ENCODE measurements at places on chromosomes 3 and 15.

GRCh38 chr3:194098081-194098842 lies 37.7 kb upstream of the HES1 start:
- no peak for DNase-seq

GRCh38 chr15:35618260-35619188 lies 72.6 kb upstream of the DPH6 start:
- no peak for DNase-seq

DNA sequence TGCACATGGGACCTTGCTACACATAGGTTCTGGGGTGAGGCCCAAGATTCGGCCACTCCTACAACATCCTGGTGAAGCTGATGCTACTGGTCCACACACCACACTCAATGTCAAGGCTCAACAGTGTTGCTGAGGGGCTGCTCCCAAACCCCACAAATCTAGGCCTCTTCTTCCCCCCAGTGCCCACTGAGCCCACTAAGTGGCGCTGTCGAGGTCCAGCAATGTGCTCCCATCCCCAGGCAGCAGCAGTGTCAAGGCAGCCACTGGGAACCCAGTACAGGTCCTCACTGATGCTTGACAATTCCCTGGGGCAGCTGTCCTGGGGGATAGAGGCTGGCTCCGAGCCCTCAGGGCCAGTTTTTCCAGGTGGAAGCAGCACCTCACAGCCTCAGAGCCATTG lies 21.5 kb downstream of the SCN5A start:
- no peak for DNase-seq

DNA sequence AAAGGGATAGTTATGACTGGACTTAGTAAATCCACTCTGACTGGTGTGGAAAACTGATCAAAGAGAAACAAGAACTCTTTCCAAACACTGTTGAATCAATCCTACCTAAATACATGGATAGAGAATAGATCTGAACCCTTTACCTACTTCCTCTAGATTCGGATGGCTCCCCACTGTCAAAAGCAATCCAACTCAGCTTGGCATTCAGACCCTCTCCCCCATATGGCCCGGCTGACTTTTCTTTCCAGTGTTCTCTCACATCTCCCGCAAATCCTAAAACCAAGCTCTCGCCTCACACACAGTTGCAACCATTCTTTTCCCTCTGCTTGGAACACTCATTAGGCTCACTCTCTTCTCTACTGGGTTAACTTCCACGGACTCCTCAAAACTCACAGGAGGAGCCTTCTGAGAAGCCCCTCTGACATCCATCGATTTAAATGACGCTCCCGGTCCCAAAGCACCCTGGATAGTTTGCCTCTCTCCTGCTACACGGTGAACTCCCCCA lies 639 bp downstream of the SPICE1 start:
- DNase-seq: no peak

DNA sequence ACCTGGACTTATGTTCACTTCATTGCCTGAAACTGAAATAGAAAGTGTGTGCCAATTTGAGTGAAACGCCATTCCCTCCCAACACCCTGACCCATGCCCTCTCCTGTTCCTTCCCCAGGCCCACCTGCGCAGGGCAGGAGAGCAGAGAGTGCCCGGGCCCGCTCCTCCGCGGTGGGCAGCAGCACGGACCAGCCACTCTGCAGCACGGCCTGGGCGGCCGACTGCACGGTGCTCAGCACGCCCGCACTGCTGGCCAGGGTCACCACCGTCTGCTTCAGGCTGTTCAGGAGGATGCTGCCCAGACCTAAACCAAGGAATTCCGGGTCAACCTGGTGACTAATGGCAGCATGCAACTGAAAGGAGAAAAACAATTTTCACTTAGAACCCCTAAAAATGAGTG lies 66.0 kb downstream of the HERC2 start:
- DNase-seq: no peak

DNA sequence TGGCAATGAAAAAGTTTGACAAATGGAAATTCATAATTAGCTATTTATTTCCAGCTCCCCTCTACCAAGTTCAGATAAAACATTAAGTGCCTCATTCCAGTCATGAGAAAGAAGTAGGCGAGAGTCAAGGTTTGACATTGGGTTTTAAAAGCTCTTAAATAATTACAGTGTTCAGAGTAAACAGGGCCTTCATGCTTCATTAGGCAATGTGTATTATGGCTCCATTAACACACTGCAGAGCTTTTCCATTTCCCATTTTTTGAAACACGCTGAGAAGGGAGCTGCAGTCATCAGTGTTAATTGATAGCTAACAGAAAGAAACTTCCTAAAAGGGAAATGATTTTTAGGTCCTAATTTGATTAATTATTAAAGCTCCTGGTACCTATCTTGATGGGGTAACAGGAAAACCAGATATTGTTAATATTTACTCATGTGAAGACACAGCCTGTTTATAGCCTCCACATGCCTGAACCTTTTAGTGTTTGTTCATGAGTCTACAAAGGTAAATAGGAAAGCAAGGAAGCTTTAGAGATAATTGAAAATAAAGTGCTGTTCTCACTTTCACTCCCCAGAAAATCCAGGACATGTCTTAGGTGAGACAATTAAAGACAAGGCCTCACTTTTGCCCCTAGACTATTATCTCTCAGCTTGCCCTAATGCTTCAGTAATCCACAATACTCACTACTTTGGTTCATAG lies 28.7 kb downstream of the SST start:
- DNase-seq: no peak

DNA sequence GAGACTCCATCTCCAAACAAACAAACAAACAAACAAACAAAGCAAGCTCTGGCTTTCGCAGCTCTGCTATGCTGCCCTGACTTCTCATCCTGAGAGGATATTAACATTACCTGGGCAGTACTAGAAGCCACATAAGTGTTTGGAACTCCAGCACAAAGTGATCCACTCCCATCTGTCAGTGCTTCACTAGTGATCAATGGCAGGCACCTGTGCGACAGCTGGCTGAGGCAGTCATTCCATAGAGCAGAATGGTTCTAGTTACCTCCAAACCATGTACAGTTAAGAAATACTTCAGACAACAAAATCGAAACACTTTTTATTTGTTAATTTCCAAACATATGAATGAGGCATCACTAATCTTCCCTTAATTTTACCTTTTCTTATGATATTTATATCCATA lies 2.8 kb upstream of the MB21D2 start:
- no peak for DNase-seq

DNA sequence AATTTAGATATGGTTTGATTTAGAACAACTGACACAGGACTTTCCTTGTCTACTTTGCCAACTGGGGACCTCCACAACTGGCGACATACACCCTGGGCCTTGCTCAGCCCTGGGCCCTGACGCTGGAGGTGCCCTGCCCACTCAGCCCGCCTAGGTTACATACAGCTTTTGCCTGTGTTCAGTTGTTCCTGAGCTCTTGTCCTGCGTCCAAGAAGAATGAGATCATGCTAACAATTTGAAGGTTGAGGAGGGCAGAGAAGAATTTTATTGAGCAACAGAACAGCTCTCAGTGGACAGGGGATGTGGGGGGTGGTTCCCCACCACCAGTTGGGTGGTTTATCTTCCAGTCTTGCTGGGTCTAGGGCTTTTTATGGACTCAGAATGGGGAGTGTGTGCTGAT lies 67.9 kb downstream of the IQCH start:
- DNase-seq: no peak

GRCh38 chr15:65877749-65878148 lies 8.5 kb downstream of the RAB11A start:
- no peak for DNase-seq

DNA sequence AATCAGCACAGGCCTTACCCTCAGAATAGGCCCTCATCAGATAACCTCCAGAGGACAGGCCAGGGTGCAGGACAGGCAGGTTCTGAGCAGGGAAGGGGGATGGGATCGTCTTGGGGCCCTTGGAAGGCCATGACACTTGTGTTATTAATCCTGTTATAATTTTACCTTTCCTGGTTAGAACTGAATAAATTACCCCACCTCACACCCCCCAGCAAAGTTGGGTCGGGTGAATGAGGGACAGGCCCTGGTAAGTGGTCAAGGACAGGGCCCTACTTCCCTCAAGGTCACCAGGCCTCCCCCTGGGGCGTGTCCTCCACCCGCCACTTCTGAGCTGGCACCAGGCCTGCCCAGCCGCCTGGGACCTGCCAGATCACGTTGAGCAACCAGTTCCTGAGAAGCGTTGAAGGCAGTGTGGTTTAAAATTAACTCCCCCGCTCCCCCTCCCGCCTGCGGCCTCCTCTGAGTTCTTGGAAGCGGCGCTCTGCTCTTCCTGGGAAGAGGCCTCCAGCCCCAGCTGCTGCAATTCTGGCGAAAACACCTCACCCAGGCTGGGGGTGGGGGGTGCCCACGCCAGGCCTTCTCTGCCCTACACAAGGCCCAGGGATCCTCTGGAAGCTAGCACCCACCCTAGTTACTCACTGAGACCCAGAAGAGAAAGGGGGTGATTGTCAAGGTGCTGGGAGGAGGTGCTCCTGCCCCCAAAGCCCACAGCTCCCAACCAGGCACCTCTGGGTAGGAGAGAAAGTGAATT lies 10.6 kb downstream of the CISH start:
- peak; percentile 76 for DNase-seq

DNA sequence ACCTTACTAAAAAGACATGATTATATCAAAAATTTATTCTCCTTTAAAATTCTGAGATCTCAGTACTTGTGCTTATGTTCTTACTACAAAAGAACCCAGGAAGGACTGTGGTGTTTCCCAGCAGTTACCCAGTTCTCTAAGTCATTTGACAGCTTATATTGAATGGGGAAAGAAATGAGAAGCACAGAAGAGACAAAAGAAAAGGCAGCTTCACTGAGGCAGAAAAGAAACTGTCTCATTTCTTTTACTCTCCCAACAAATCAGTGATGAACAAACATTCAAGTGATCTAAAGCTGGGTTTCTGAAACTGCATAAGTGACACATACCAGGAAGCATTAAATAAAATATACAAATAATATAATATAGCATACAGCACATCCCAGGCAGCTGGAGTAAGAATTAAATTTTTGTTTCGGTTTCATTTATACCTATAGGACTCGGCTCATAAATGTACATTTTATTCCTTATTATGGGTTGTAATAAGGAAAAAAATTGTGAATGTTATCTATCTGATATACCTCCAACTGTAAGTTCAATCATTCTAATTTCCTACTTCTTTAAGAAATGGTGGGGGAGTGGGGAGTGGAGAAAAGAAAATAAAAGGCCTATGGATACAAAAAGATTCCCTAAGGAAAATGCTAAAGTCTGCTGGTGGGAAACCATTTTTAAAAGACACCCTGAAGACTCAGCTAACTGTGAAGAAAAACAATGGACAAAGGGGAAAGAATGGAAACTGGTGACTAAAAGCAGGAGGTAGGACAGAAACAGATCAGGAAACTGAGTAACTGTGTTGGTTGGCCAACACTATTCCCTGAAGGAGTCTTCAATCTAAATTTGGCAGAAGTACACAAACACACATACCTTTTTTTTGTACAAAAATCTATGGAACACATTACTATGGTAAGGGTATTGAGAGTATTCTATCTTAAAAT lies 156.8 kb downstream of the TBC1D5 start:
- DNase-seq: no peak

DNA sequence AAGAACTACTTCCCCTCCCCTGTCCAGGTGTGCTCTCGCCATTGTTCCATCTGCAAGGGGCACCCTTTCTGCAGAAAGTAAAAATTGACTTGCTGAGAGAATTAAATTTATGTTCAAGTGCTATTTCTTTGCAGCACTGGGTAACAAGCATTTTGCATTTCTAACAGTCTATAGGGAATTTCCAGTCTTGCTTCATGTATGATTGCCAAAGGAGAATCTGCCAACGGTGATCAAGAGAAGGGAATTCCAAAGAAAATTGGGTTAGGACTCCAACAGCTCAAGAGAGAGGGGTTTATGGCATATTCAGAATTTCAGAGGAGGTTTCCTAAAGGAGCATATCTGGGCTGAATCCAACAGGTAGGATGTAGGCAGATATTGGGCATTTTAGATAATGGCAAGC lies 136.7 kb upstream of the WNT5A start:
- no peak for DNase-seq

DNA sequence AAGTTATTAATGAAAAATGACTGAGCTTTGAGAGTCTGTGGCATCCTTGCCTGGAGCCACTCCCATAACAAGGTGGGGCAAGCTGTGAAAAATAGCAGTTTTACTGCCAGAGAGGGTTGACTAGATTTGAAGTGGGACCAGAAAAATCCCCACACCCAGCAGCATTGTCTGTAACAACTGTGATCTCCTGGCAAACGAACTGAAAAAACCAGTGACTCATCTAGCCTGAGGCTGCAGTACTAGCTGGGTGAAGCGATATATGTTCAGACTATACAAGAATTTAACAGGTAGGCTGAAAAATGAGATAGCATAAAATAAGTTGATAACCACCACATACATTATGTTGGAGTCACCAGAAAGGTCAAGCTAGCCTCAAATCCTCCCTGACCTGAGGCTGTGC lies 64.0 kb downstream of the DPH6 start:
- no peak for DNase-seq

DNA sequence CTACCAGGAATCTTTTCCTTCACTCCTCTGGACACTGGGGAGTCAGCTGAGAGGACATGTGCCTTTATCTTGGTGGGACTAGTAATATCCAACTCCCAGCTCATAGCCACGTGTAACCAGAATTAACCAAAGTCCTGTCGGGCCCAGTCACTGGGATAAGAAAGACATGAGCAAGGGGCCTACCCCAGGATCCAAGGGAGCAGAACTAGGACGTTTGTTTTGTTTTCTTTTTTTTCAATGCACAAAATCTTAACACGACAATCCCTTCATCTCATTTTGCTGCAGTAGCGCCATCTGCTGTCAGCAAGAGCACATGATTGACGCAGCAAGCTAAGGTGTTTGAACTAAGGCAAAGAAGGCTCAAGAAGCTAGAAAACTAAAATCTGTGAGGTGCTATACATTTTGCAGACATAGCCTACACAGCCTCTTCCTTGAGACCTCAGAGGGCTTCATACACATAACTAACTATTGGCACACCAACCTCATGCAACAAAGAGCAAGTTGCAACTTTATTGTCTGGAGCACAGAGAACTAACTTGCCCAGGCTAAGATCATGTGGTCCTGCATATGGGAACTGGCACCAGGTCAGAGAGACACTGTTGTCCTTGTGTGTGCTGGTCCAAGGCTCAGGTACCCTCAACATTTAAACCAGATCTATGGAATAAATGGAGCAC lies 43.6 kb downstream of the RLBP1 start:
- peak; percentile 66 for DNase-seq

DNA sequence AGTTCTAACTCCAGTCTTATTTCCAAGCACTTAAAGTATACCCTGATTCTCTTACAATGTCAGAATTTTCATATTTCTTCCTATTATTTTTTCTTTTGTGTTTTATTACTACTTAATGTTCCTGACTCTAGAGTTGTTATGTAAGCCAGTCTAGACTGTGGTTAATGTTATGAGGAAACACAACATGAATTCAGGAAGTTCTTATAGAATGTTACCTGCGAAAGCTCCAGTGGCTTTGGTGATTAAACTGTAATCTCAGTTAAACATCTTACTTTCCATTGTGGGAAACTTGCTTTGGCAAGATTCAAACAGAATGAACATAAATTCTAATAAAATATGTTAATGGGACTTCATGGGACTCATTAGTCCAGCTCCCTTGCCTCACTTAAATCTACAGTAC lies 36.6 kb upstream of the CHL1 start:
- DNase-seq: no peak

GRCh38 chr3:113054552-113054951 lies 63.8 kb downstream of the GTPBP8 start:
- DNase-seq: no peak

Measured in CD4-positive, alpha-beta T cell treated with Interleukin-6 for 4 hours (primary cell).